Femur (tissue), 1 donor: ENCODE measurements at places on chromosomes 5 and 9.
A peak's percentile ranks its signal among the peaks of the same experiment; 100 is the strongest.

DNA sequence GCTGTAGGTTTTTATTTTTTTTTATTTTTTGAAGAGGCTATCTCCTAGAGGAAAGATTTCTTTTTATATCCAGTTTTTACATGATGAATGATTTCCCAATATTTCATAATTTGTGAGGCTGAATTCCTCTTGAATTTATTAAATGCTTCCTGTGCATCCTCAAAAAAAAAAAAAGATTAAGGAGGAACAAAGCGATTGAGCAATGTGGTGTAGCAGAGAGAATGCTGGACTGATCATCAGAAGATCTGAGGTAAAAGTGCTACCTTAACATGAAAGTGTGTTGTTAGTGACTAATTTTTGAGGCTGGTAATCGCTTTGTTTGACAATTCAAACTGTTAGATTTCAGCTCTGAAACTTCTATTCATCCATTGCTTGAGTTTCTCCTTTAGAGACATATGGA lies 125.1 kb downstream of the ESM1 start:
- no peak for DNase-seq

GRCh38 chr5:136518174-136518573 lies 152.8 kb upstream of the TRPC7 start:
- no peak for DNase-seq

DNA sequence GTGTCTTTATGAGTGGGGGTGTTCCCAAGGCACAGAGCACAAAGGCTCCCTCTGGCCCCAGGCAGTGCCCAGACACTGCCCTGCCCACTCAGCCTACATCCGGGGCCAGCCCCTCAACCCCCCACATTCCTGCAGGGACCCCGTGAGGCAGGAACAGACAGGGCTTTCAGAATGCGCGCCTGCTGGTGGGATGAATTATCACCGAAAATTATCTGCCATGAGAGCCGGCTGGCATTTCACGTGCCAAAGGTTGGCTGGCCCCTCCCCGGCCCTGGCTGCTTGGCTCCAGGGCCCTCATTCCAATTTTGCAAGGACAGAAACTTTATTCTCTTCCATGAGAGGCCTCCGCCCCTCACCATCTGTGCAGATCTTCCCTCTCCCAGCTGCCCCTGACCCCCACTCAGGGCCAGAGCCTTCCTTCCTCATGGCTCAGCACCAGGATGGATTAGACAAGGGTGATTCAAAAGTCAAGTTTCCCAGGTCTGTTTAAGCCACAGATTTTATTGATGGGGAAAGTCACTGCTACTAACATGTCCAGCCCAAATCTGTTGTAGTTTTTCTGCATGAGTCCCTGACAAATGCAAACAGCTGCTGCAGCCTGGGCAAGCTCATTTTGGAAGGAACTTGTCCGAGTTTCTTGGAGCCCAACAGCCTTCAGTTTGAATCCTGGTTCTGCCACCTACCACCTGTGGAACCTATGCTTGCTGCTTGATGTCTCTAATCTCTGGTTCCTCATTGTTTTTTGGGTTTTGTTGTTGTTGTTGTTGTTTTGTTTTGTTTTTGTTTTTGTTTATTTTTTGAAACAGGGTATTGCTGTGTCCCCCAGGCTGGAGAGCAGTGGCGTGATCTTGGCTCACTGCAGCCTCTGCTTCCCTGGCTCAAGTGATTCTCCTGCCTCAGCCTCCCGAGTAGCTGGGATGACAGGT lies 32.3 kb upstream of the WDR38 start:
- DNase-seq, result peak; percentile 79

- peak; percentile 31 for DNase-seq
Observed at GRCh38 chr5:133869519-133870335, 98.7 kb downstream of the C5orf15 start.

- peak; percentile 88 for DNase-seq
Observed at GRCh38 chr5:72166070-72166979, 59.0 kb downstream of the MAP1B start.

GRCh38 chr5:79495311-79495710 lies 18.6 kb downstream of the HOMER1 start:
- no peak for DNase-seq

DNA sequence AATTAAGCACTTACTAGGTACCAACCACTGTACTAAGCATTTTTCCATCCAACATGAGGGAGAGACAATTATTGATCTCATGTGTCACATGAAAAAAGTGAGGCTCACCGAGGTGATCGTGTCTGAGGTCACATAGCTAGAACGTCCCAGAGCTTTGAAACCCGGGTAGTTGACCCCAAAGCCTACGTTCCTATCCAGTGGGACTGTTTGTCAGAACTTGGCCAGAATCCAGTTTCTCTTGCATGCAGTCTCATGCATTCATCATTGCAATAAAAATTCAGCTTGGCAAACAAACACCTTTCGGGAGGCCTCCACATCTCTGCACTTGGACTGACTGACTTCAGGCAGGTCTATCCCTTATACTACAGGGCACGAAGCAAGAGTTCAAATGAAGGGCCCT lies 23.4 kb upstream of the FAT2 start:
- DNase-seq, result no peak

DNA sequence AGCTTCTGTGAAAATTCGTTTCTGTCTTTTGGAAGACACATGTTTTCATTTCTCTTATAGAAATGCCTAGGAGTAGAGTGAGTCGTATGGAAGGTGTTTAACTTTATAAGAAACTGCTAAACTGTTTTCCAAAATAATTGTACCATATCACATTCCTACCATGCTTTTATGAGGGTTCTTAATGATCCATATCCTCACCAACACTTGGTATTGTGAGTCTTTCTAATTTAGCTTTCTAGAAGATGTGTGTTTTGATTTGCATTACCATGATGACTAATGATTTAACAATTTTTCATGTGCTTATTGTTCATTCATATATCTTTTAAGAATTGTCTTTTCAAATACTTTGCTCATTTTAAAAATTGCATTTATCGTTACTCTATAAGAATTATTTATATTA lies 223.6 kb downstream of the COMMD10 start:
- no peak for DNase-seq

DNA sequence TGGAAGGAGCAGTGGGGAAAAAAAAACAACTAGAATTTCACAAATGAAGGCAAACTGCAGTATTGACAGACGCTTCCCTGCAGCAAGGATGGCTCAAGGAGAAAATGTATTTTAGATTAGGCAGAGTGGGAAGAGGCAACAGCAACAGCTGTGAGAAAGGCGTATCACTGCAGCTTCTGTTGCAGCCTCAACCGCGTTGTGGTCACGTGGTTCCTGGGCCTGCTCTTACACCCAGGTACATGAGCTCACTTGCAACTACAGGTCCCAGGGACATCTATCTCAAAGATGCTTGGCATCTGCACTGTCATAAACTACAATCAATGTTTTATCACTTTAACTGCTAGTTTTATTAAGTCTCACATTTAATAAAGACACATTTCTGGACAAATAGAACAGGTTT lies 36.0 kb upstream of the GOLM1 start:
- DNase-seq, result no peak

GRCh38 chr5:31283326-31283725 lies 89.8 kb downstream of the CDH6 start:
- no peak for DNase-seq

DNA sequence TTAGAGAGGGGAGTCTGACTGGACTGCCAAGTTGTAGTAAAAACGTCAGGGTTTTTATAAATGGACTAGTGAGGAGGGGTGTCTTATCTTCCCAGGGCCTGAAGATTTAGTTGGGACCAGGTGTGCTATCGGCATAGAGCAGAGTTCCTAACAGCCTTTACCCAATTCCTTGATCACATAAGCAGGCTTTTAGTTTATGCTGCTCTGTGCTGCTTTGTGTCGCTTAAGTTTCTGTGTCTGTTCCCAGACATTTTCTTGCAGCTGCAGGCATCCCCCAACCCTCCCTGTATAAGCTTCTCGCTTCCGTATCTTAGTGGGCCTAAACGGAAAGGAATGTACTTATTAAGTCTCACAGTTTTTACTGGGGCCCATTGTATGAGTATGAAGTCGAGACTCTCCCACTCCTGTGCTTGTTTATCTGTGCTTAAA lies 2.6 kb upstream of the SMC5 start:
- peak; percentile 43 for DNase-seq
